ENCODE measurements at places on chromosomes 6 and 20.

- DNase-seq, result no peak
These were observed 17.5 kb downstream of the MRPS18A start for GRCh38 chr6:43669922-43670622.

GRCh38 chr6:259901-260508 lies 32.3 kb upstream of the DUSP22 start:
- no peak for DNase-seq

- no peak for DNase-seq
These were observed 48.8 kb upstream of the ZNF217 start for GRCh38 chr20:53642196-53643030.

- peak; percentile 79 for DNase-seq
These were observed 17.5 kb downstream of the LEMD2 start for GRCh38 chr6:33771146-33772081.

All from right atrium auricular region (tissue), 2 donors.